ENCODE measurements at places on chromosomes 3 and 15.

DNA sequence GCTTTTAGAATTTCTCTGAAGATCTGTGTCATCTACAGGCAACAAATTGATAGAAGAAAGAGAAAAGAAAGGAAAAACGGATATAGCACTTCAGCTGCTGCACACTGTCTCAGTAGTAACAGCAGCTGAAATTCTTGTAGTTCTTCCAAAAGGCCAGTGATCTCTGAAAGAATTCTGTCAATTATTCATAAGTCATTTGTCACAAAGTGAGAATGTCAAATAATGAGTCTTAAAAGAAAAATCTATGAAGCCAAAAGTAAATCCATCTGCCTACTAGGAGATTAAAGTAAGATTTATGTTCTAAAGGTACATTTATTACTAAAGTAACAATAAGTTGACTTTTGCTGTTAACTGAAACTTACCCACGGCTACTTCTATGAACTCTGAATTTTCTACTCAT lies 24.6 kb downstream of the IFT80 start:
- DNase-seq: no peak

DNA sequence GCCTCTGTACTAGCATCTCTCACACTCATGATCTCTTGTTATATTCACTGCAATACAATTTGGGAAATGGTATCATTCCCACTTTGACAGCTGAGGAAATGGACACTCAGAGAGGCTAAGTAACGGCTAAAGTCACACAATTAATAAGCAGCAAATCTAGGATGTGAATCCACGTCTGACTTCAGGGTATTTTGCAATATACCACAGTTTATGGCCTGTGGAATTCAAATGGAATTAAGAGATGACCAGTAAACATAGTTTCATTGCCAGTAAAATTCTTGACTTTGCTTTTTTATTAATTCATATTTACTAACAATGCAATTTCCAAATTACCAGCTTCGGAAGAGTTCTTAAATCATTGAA lies 61.1 kb downstream of the CCNL1 start:
- no peak for DNase-seq

DNA sequence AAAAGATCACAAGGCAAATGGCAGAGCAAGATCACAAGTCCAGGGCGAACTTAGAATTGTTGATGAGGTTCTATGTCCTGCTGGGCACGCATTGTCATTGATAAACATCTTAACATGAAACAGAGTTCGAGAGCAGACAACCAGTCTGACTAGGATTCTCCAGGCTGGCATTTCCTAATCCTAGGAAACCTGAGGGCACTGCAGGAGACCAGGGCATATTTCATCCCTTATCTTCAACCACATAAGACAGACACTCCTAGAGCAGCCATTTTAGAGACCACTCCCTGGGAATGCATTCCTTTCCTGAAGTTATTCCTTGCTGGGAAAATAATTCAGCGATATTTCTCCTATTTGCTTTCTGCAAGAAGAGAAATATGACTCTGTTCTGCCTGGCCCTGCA lies 1199.9 kb downstream of the SI start:
- no peak for DNase-seq

DNA sequence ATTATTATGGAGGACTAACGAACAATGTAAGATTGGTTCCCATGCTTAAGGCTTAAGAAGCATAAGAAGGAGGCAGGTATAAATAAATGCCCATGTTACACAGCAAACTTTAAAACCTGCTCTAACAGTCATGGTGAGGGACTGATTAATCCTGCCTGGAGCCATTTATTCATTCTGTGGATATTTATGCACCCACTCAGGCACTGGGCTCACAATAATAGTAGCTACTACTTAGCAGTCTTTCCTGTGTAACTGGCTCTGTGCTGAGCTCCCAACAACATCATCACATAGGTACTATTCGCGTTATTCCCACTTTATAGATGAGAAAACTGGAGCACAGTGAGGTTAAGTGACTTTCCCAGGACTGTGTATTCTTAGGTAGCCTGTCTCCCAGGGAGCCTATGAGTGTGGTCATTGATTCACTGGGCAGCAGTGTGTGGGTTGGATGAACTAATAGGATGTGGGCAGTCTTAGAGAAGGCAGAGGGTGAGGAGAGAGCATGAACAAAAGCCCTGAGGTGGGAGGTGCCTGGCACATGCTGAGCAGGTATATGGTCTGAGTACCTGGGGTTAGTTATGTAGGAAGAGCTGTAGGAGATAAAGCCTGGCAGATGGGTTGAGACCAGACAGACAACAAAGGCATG lies 44.1 kb upstream of the UMPS start:
- DNase-seq: no peak

GRCh38 chr15:32817577-32817976 lies 99.8 kb downstream of the GREM1 start:
- DNase-seq: no peak

- no peak for DNase-seq
Measured at GRCh38 chr3:194632226-194632808, 902 bp downstream of the TMEM44 start.

GRCh38 chr3:48215019-48215418 lies 8.3 kb upstream of the CAMP start:
- no peak for DNase-seq

DNA sequence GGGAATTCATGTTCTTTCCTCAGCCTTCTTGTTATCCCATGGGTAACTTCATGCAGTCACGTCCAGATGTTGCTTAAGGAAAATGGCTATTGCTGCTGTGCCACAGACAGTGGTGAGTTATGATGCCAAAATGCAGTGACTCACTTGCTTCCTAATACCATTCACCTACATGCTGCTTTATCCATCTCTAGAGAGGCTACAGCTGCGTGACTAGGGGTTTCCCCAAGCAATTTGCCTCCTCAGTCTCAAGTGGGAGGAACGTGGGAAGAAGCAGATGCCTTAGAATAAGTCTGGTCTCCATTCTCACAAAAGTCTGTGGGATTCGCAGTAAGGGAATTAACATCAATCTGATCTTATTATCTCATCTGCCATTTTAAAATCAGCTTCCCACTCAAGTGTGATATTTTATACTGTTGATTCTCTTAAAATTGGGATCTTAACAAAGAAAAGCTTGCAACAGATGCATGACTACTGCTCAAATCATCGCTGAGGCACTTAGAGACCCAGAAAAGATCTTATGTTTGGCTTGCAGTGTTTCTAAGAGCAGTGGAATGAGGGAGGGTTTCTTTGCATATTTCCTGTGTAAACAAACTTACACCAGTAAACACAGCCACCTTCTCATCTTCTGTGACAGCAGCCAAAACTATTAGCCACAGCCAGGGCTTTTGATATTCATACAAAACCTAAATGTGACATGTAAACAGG lies 62.0 kb upstream of the ACP3 start:
- DNase-seq: no peak

GRCh38 chr15:51623386-51623938 lies 891 bp upstream of the DMXL2 start:
- no peak for DNase-seq

DNA sequence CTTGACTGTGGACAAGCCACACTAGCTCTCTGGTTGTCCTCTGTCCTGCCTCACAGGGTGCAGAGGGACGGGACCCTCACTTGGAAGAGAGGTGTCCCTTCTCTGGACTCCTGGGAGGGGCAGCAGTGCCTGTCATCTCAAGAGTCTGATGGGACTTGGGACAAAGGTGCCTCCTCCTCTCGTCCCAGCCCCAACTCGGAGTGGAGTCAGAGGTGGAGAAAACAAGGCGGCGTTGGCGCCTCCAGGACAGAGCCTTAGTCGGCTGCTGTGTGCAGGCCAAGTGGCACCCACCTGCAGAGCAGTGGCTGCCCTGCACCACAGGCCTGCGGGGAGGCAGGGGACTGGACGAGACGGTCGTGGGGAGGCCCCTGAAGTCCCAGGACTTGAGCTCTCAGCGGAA lies 9.4 kb upstream of the SEC13 start:
- DNase-seq: no peak

DNA sequence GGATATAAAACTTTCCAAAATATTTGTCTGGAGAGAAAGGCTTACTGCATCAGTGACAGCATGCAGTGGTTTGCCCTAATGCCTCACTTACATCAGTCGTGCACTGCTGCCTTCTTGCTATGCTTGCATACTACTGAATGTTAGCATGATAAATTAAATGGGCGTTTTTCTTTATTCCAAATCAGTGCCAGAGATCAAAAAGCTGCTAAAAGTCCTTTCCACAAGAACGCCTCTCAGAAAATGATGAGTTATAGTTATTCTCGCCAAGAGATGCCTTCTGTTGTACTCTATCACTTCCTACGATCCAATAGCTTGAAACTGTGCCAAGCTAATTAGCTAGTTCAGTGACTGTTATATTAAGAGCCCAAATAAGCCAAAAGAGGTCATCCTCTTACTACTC lies 345.8 kb upstream of the ROBO2 start:
- DNase-seq: no peak

DNA sequence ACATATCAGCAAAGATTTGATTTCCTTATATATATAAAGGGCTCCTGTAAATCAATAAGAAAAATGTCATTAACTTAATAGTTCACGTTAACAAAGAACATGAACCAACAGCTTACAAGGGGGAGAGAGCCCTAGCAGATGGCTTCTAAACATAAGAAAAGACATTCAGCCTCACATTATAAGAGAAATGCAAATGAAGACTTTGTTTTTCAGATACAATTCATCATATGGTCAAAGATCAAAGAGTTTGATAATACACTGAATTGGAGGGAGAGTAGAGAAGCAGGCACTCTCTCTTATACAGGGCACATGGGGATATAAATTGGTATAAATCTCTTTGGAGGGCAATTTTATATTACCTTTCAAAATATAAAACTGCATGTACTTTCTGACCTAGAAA lies 21.1 kb downstream of the RBP2 start:
- no peak for DNase-seq

GRCh38 chr3:26369133-26369532 lies 253.4 kb upstream of the LRRC3B start:
- DNase-seq: no peak

DNA sequence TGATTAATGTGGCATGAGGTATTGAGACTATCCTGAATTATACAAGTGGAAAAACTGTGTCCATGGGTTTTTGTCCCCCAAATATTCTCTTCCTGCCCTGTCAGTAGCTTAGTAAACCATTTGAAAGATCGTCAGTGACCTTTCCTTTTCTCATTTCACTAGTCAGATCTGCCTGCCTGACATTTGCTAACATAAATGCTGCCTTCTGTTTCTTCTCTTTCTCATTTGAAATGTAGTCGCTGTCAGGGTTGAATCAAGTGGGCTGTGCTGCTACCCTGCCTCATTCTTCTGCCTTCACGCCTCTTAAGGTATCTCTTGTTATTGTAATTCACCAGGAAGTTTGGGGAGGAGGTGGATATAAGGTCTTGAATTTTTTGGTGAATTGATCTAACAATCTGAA lies 67.5 kb downstream of the LRCH3 start:
- DNase-seq: no peak

DNA sequence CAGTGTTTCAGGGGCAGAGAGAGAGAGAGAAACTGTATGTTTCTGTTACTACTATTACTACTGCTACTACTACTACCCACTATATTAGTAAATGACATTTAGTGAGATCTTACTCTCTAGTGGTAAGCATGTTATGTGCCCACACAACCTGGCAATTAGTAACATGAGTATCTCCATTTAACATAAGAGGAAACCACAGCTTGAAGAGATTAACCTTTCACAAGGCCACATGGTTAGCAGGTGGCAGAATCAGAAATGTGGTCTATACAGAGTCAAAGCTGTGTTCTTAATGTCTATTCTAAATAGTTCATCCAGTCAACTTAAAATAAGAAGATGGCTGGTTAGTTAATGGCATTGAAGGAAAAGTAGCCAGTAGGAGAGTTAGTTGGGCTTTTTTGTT lies 961.6 kb downstream of the MCTP2 start:
- no peak for DNase-seq

DNA sequence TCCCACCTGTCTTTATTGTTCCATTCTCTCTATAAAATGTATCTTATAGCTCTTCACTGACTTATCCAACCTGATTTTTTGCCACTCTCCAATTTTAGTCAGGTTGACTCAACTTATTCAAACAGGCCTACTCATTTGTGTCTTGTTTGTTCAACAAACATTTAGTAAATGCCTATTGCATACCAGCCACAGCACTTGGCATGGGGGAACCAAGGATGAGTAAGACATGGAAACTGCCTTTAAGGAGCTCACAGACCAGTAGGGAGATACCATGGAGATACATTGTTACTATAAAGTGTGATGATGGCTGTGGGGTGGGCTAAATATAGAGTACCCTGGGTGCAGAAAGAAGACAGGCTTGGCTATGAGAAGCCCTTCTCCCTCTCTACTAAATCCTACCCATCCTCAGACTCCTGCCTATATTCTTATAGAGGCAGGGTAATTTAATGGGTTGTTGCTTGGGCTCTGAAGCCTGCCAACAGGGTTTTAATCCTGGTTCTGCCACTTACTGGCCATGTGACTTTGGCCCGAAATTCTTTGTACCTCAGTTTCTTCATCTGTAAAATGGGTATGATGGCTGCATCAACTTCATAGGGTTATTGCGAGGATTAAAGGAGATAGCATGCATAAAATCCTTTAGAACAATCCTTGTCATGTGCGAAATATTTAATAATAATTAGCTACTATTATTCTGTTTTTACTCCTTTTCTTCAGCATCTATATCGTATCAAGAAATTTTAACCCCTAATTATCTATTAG lies 348.5 kb upstream of the UMPS start:
- DNase-seq: no peak

DNA sequence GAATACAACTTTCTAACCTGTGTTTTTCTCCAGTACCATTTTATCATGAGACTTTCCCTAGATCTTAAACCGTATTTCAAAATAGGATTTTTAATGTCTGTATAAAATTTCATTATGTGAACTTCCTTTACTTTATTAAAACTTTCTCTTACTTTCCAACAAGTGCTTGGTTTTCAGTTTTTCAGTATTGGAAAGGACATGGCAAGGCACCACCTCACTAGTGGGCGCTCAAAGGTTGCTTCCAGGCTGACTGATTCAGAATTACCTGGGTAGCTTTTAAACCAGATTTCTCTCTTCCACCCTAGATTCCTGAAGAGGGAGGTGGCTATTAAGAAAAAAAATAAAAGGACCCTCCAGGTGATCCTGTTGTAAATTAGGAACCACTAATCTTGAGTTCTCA lies 236.6 kb downstream of the SOX2 start:
- no peak for DNase-seq

DNA sequence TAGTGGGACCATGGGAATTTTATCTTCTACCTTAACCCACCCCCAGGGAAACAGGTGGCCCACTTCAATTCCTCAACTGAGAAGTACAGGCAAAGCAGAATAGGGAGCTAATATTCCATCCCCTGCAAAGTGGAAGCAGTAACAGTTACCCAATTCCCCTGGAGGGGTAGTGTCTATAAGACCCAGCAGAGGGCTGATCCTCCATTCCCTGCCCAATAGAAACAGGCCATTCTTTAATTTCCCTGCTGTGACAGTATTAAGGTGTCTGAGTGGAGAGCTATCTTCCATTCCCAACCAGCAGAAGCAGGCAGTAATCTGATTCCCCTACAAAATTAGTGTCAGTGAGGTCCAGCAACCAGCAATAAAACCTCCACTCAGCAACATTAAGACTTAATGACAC lies 219.8 kb downstream of the ULK4 start:
- no peak for DNase-seq

- DNase-seq: no peak
Measured at GRCh38 chr3:79329154-79329553, 438.6 kb downstream of the ROBO1 start.
